AG08396 (cell line): ENCODE measurements at places on chromosomes 3 and 15.
A peak's percentile ranks its signal among the peaks of the same experiment; 100 is the strongest.

GRCh38 chr15:68204776-68205557, at the start of gene CALML4:
Gene CALML4 (minus strand): TSS chr15:68205332. CDS start chr15:68205247, 85 bp downstream.
- DNase-seq: peak; percentile 43

DNA sequence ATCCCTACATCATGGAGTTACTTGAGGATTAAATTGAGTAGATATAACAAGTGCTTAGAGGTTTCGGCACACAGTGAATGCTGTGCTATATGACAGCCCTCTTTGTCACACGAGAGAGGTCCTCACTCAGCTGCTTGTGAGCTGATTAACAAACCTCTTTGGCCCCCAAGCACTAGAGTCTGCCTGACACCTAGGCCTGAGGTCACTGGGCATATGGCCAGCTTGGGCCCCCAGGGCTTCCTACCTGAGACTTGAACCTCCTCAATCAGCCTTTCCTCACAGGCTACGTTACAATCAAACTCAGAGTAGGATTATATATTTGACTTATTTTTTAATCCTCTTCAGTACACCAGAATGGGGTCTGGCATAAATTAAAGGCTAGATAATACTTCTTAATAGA, 88.8 kb downstream of the WDR72 start:
- DNase-seq: no peak

DNA sequence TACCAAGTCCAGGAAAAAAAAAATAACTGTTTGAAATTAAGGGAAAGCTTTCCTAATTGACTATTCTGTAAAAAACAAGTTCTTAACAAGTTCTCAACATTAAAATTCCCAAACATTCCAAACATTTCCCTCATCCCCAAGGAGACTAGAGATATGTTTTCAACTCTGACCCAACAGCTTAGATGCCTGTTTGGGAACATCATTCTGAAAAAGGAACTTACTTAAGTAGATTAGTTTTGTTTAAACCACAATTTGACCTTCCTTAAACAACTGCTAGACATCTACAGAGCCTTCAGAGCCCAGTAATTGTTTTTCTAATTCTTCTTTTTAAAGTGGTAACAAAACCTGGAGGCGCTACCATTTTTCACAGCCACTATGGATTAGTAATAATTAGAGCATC, 12.8 kb downstream of the UBR1 start:
- DNase-seq: no peak

- no peak for DNase-seq
Measured at GRCh38 chr15:44713006-44713966, 2.0 kb downstream of the B2M start.

DNA sequence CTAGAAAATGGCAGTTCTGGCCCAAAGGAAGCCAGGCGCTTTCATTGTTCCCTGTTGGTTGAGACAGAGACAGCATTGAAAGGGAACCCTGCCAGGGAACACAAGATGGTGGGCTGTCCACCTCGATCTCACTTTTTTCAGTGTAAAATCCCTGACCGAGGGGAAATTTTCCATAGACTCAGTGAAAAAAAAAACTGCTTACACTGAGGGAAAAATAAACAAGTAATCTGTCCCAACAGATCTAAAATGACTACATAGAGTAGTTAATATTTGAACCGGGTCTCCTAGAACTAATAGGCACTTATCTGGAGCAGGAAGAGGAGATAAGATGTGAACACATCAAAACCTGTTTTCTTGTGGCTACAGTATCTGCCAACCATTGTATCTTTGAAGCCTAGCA, 763.4 kb upstream of the GOLIM4 start:
- no peak for DNase-seq
